Naive thymus-derived CD8-positive, alpha-beta T cell (primary cell): ENCODE measurements at places on chromosomes 1 and 21.
A peak's percentile ranks its signal among the peaks of the same experiment; 100 is the strongest.

DNA sequence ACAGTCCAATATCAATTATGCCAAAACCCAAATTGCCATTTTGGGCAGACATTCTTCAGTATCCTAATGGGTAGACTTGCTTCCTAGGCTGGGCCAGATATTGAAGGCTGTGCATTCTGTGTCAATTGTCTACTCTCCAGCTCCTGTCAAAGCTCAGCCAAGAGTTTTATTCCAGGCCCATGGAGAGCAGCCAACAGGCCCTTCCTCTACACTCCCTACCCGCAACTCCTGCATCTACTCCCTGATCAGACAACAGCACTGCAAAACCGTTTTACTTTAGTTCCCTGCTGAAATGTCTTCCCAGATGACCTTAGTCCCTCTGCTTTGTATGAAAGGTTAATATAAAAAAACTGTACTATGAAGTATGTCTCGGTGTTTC, 6.6 kb upstream of the ADORA3 start:
- DNase-seq: no peak

- no peak for DNase-seq
These were observed 150.3 kb downstream of the IFI44 start for GRCh38 chr1:78799926-78800325.

GRCh38 chr1:119827010-119827409, 15.8 kb upstream of the REG4 start:
- DNase-seq: no peak

DNA sequence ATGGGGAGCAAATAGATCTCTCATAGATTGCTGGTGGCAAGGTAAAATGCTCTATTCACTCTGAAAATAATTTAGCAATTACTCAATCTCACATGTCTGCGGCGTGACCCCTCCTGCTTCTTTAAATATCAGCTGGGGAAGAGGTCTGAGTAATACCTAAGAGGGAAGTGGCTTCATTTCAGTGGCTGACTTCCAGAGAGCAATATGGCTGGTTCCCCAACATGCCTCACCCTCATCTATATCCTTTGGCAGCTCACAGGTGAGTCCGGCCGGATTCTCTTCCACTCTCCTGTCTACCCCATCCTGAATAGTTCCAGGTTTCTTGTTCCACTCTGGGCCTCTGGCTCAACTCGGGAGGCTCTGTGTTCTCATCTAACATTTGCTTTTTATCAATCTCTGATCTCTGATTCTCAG, at the start of gene SLAMF7:
Gene SLAMF7 (plus strand): TSS at position 150 of the 414 bp plus-strand sequence. CDS start 55 bp downstream, at position 205.
- peak; percentile 33 for DNase-seq

GRCh38 chr1:147478521-147478920, 62.8 kb upstream of the BCL9 start:
- no peak for DNase-seq

GRCh38 chr1:108585313-108585712, 25.4 kb downstream of the EEIG2 start:
- no peak for DNase-seq

GRCh38 chr1:210072896-210073504, 135.0 kb downstream of the SYT14 start:
- no peak for DNase-seq

- no peak for DNase-seq
These were observed 177.8 kb downstream of the SIPA1L2 start for GRCh38 chr1:232452117-232452516.

- DNase-seq: no peak
These were observed 24.3 kb downstream of the H3-3A start for GRCh38 chr1:226086776-226087175.

- no peak for DNase-seq
These were observed 5.2 kb downstream of the TBX15 start for GRCh38 chr1:118982821-118983557.

- DNase-seq: peak; percentile 7
These were observed 5.0 kb downstream of the WNT3A start for GRCh38 chr1:228011721-228012311.

GRCh38 chr1:31753707-31754349, 10.3 kb downstream of the ADGRB2 start:
- DNase-seq: no peak

GRCh38 chr1:110320168-110320518, 19.0 kb upstream of the RBM15 start:
- no peak for DNase-seq

DNA sequence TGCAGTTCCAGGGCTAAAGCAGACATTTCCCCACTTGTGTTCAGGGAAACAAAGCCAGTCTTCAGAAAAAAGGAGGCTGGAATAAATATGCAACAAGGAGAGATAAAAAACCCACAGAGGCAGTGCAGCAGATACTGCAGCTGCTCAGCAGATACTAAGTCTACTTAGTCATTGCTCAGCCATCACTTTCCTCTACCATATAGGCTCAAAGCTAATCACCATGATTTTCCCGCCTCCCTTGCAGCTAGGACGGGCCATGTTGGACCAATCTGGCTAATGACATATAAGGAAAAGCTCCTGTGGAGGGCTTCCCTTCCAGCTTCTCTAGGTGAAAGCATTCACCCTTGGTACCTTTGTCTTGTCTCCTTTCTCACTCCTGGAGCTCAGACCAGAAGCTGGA, 10.0 kb upstream of the EFHD2 start:
- no peak for DNase-seq

- no peak for DNase-seq
These were observed 7.7 kb upstream of the CADM3 start for GRCh38 chr1:159163614-159164228.

DNA sequence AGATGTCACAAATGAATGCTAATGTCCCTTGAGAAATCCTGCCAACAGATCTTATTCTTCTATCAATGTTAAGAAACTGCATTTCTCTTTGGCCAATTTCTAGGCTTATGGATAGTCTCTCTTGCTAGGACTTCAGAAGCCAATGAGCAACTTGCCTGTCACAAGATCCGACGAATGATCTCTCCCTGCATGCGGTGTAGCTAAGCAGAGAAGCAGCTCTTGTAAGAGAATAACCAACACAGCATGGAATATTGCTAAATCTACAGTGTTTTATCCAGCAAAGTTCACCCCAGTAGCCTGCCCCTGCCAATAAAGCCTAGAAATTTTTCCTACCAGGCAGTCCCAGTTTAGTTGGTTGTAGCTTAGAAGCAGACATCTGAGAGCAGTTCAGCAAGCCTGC, 2.1 kb upstream of the SLC44A5 start:
- DNase-seq: no peak

- peak; percentile 5 for DNase-seq
These were observed 475 bp upstream of the TDRD10 start for GRCh38 chr1:154501423-154502065.

DNA sequence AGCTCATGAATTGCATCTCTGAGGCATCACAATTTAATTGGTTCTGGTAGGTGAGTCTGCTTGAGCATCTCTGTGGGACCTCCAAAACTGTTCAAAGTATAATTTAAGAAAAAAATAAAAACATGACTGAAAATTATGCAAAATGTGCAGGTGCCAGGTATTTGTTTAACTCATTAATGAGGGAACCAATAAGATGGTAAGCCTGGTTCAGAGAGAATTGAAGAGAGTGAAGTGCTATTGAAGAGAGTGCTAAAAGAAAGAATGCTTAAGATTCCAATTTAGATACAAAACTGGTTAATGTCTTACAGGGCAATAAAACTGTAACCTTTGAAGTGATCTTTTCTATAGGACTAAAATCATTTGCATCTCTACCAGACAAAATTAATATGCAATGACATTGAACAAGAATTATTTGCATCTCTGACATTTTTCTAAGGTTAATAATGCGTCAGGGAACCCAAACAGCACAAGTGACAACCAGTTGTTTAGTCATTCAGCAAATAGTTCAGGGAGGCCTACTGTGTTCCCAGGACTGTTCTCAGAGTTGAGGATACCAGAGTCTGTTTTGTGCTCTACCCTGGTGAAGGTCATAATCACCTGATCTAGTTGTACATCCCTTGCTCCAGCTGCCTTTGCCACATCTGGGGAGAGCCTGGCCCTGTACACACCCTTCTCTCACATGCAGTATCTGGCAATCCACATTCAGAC, 183.5 kb downstream of the PATJ start:
- DNase-seq: no peak

GRCh38 chr1:221411283-221411682, 330.6 kb downstream of the DUSP10 start:
- DNase-seq: no peak

GRCh38 chr1:206793620-206794019, 21.3 kb upstream of the IL10 start:
- no peak for DNase-seq

- no peak for DNase-seq
These were observed 7.1 kb downstream of the SLC2A1 start for GRCh38 chr1:42951588-42951987.

DNA sequence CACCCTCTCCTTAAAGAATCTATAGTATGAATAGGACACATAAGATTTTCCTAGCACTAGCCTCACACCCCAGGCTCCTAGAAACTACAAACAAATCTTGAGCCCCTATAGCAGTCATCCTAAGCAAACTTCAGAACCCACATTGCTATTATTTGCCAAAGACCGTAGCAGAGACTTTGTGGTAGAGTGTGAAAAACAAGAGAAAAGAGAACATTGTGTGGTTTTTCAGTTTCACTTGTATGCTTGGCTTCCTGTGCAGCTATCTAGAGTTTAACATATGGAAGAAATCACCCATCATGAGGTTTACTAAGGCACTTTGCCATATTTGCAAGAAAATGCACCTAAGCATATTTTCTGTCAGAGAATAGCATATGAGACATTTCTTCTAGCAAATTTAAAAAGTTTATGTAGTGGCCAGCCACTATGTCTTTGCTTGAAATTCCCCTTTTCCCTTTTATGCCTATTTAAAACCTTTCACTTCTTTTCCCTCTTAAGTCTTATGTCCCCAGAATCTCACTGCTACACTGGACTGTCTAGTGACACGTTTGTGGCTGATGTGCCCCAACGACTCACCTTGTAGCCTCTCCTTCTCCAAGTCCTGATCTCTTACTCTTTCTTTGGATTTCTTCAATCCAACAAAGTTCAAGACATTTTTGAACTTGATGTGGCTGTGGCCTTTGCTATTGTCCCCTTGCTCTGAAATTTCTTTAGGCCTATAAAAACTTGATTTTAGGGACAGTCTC, 25.6 kb downstream of the CCDC190 start:
- no peak for DNase-seq

DNA sequence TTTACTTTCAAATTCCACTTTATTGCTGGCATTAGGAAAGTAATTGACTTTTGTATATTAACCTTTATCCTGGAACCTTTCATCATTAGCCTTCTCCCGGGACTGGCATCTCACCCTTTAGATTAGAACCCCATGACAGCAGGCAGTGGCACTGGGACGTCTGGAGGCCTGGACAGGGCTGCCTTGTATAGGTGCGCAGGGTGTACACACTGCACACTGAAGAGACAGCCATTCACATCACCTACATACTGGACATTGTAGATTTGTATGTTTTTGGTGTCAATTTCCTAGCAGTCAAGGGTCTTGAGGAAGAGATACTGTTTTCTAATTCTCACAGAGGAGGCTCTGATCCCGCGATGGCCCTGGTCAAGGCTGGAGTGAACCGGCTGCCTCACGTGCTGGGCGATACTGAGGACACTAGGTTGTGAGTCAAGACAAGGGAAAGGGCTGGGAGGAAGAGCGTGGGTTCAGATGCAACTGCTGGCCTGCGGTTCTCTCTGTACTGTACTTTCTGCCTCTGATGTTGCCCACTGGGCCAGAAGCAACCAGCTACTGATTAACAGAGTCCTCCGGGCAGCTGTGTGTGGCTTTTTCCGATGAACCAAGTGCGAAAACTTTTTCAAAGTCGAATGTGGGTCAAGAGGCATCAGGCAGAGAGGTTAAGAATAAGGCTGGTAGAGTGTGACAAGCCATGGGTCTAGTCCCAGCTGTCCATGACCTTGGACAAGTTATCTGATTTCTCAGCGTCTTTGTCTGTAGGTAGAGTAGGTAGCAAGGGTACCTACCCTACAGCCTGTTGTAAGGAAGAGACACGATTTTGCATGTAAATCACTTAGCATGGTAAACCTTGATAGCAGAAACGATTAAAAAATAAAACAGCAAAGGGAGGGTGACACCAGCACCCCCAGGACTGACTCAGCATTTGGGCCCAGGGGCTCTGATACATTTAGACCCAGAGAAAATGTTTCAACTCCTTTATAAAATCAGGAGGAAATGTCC, 38.2 kb upstream of the SLC25A33 start:
- no peak for DNase-seq

DNA sequence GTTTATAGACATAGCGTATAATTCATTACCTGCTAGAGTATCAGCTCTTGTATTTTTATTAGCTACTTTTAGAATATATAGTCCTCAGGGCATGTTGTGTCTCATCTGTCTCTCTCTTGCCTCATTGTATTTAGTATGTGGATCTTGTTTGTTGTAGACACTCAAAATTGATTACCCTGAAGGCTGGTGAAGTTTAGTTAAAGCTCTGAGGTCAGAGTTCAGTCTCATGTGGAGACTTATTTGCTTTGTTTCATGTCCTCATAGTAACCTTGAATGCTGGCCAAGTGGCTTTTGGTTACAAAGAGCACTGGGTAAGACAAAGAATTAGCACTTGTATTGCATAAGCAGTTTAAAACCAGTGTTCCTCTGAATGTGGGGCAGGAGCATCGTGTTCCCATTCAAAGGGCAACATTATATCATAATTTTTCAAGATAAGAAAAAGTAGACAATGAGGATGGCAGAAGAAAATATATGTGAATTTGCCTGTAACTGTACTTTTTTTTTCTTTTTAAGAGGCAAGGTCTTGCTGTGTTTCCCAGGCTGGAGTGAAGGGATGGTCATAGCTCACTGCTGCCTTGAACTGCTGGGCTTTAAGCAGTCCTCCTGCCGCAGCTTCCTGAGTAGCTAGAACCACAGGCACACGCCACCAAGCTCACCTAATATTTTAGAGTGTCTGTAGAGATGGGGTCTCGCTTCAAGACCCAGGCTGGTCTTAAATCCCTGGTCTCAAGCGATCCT, 17.4 kb downstream of the CNST start:
- no peak for DNase-seq

DNA sequence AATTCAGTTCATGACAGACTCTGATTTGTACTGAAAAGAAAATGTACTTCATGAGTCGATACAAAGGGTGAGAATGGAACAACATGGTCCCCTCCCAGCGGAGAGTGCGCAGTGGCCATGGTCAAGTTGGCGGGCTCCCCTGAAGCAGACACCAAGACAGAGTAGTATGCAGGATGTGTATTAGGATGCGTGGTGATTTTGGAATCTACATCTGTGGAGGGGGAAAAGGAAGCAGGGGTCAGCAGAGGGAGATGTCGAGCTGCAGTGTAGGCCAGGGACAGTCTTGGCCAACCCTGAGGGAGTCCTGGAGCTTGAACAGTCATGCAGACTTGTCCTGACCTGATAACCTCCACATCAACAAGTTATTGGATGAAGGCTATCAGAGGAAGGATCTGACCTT, 481.0 kb downstream of the OMA1 start:
- no peak for DNase-seq
